ENCODE measurements at places on chromosomes 3 and 15.

- no peak for DNase-seq
Measured at GRCh38 chr3:38116471-38117162, 20.3 kb downstream of the ACAA1 start.

DNA sequence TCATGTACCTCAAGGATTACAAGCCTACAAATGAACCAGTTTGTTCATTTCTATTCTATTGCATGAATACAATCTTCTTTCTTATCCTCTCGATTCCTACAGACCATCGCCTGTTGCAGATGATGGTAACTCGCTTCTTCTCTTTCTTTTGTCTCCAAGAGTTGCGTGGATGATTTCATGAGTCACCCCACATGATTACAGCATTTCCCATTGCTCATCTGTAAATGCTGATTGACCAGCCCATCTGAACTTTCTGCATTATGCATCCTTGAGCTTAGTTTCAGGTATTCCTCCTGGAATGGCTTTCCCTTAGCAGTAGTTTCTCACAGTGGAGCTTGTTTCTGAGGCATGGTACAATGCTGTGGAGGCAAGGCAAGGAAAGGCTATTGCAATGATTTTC, 109.6 kb upstream of the TOPAZ1 start:
- DNase-seq, result no peak

DNA sequence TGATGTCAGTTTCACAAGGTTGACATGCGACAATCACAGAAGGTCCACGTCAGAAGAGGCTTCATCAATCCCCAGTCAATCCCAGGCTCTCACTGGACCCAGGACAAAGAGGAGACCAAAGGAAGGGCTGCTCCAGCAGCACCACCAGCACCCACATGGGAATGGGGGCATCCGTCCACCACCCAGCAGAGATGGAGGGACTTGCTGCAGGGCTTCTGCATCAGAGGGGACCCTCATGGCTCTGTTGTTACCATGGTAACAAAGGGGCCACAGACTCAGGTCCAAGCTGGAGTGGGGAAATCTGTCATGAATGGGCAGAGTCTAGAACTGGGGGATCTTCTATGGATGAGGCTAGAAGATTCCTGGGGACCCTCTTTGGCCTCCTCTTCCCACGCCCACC, 13.1 kb downstream of the PLA2G4F start:
- DNase-seq, result no peak

DNA sequence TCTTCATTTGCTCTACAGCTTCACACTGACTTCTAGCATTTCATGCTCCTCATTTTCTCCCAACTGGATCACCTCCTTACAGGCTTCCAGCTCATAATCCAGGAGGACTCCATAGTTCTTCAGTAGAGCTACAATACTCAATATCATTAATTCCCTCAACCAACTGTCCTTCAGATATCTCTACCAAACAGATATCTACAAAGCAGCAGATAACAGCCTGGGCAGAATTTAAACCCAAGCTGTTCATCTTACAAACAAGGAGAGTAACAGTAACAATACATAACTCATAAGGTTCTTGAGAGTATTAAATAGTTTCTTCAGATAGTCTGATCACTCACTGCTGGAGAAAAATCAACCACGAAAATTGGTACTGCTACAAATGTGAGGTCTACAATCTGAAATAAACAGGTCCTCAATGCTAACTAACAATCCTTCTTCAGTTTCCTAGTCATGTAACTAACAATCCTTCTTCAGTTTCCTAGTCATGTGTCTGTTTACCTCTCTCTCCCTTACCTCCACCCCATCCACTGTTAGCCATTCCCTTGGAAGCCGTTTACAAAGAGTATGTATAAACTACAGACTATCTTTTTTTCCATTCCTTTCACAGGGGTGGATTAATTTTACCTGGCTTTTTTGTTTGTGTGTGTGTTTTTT, 5.0 kb downstream of the PEAK1 start:
- no peak for DNase-seq

GRCh38 chr3:137946356-137946973, 63.5 kb upstream of the CLDN18 start:
- peak; percentile 32 for DNase-seq

DNA sequence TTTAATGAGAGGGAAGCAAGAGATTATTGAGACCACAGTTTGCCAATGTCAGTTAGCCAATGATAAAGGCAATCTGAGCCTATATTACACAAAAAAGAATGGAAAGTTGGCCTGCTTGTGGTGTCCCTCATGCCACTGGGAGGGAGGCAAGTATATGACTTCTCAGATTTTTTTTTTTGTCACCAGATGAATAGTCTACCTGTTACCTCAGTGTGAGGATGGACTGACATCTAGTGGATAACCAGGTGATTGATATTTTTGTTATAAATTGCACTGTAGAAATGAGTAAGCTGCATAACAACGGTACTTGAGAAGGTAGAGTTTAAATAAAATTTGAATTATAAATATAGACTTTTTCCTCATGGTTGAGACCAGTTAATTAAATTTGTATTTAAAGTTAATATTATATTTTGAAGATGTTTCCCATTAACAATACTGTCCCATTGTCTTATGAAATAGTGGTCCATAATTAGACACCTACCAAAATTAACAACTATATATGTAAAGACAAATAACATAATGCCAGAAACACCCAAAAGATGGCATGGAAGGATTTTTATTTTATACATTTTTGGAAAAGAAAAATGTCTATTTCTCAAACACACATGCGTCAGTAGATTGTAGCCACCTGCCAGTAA, 237.8 kb upstream of the GADL1 start:
- no peak for DNase-seq

- DNase-seq, result peak; percentile 85
Measured at GRCh38 chr15:76931397-76932134, at the start of gene RCN2. RCN2 (plus strand) TSS chr15:76931749; CDS start chr15:76931842, 93 bp downstream.

DNA sequence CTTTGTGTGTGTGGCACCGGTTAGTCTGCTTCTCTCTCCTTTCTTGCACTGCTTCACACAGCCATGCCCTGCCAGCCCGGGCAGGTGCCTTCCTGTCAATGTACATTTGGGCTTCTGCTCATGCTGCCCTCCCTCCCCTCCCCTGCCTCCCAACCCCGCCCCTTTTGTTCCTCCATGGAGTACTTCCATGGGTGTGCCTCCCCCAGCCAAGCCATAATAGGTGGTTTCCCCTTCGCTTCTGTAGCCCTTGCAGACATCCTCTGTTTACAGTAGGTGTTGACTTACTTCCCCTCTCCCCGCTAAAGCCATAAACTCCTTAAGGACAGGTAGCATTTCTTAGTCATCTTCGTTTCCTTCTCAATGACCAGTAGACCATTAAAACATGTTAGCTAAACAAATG, 31.8 kb upstream of the CRTC3 start:
- no peak for DNase-seq

- DNase-seq, result no peak
Measured at GRCh38 chr3:128323206-128324081, 143.2 kb downstream of the DNAJB8 start.

GRCh38 chr3:130870423-130870822, 23.5 kb upstream of the ATP2C1 start:
- DNase-seq, result no peak

GRCh38 chr3:64408770-64409169, 183.5 kb upstream of the PRICKLE2 start:
- DNase-seq, result no peak

DNA sequence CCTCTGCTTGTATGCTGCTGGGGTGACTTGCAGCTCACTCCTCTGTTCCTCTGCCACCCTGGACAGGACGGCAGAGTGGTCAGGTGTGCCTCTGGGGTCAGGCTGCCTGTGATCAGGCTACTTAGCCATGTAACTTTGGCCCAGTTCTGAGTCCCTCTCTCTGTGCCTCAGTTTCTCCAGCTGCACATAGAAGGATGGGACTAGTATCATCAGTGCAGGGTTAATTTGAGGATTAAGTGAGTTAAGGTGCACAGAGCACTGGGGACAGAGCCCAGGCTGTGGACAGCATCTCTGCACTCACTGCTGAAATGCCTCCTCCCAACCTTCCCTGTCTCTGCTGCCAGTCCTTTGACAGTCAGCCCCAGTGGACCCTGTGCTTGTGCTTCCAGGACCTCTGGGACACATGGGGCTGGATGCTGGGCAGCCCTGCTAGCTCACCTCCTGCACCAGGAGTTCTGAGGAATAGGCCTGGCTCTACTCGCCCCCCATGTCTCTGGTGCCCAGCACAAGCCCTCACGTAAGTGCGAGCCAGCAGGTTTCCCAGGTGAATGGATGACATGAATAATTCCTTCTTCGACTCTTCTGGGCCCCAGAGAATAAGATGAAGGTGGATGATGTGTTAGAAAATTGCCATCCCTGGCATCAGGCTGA, 19.3 kb upstream of the PRR23E start:
- DNase-seq, result no peak

DNA sequence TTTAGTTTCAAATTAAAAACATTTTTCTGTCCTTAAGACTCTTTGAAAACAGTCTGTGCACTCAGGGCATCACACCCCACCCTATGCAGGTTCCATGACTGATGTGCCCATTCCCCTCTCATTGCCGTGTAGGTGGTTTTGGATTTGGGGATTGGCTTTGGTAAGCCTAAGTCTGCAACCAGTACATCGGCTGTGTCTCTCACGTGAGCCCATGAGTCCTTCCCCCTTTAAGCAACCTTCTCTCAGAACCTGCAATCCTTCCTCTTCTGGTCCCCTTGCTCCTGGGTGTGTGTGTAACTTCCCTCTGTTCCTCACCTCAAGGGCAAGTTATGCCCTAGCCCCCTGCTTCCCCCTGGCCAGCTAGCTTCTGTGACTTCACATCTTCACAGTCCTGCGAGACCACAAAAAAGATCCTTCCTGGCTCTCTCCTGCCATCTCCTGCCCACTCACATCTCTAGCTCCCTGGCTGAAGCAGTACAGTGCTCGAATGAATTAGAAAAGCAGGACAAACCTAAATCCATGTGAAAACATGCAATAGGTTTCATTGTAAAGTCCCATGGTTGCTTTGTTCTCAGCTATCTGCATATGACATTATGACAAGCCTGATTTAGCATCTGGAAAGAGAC, 126.7 kb downstream of the UACA start:
- no peak for DNase-seq

DNA sequence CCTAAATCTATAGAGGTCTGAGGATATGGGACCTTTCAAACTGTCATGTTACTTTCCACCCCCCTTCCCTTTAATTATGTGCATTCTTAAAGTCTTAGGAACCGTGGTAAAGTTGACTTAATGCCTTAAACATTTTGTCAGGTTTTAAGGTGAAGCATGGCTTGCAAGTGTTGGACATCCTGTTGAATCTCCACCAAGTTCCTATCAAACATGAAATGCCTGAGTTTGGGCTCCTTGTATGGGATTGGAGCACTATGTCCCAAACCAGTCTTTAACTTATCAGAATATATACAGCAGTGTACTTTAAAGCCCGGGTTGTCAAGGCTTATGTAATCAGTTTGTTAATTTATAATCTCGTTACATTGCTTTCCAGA, 1.1 kb downstream of the SNRK start:
- DNase-seq, result no peak

GRCh38 chr3:13389378-13389777, 30.7 kb downstream of the NUP210 start:
- no peak for DNase-seq

GRCh38 chr3:178676942-178677790, 140.9 kb downstream of the KCNMB2 start:
- DNase-seq, result no peak

GRCh38 chr3:129794311-129795185, 99.0 kb downstream of the TMCC1 start:
- DNase-seq, result no peak

GRCh38 chr3:60294181-60294580, 957.1 kb downstream of the FHIT start:
- DNase-seq, result no peak

DNA sequence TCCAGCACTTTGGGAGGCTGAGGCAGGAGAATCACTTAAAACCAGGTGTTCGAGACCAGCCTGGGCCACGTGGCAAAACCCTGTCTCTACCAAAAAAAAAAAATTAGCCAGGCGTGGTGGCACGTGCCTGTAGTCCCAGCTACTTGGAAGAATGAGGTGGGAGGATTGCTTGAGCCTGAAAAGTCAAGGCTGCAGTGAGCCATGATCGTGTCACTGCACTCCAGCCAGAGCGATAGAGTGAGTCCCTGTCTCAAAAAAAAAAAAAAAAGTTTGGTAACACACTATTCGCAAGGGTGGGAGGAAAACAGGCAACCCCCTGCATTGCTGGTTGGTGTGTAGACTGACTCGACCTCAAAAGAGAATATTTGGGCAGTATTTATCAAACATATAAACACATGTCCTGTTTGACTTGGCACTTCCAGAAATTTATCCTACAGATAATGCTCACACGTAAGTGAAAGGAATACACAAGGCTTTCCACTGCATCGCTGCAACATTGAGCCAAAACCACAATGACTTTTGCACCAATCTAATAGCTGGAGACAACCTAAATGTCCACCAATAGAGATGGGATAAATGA, 3.1 kb upstream of the ANPEP start:
- DNase-seq, result no peak

- no peak for DNase-seq
Measured at GRCh38 chr3:194756460-194756779, 70.7 kb downstream of the FAM43A start.

- DNase-seq, result peak; percentile 37
Measured at GRCh38 chr3:50450209-50450921, 53.1 kb downstream of the CACNA2D2 start.

DNA sequence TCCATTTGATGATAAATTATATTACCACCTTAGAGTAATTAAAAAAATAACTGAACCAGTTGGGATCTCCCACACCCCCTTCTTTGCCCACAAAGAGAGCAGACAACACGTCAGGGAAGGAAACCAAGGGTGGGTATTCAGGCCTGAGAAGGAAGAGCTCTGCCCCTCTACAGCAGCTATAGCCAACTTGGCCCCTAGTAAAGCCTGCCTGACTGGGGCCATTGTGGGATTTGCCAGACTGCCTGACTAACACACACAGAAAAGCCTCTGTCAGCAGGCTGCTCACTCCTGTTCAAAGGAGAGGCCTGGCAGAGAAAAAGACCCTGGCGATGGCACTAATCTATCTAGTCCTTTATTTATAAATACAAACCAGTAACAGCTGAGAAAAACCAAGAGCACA, 41.4 kb downstream of the ATP8B4 start:
- no peak for DNase-seq

DNA sequence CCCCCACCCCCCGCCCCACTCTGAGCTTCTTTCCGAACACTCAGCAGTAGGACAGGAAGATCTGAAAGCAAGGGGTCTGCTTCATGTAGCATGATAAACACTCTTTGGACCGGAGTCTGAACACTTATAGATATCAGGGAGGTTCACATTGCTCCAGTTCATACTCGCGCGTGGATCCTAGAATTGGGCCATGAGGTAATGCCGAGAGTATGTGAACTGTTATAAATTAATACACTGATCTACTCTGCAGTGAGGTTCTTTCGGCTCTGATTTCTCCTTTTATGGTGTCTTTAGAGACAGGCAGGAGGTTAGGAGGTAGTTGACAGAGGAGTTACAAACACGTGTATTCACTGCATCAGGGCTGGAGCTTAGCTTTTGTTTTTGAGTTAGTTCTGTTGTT, 223.0 kb downstream of the THSD4 start:
- no peak for DNase-seq

Measured in activated CD4-positive, alpha-beta T cell treated with anti-CD3 and anti-CD28 coated beads, Interleukin-2, amount 50 U/mL, for 4 hours (primary cell).